ENCODE measurements at places on chromosomes 13 and 19.

GRCh38 chr13:100517728-100518127 lies 70.9 kb downstream of the GGACT start:
- no peak for DNase-seq

GRCh38 chr13:109333893-109334651 lies 452.3 kb downstream of the IRS2 start:
- DNase-seq, result no peak

GRCh38 chr19:16088351-16089009 lies 12.2 kb downstream of the TPM4 start:
- DNase-seq, result no peak

GRCh38 chr13:45439781-45440462 lies 21.7 kb upstream of the SLC25A30 start:
- no peak for DNase-seq

GRCh38 chr19:39864118-39864517 lies 17.9 kb upstream of the FBL start:
- DNase-seq, result no peak

- no peak for DNase-seq
These were observed 291.9 kb downstream of the PCDH20 start for GRCh38 chr13:61123538-61124289.

GRCh38 chr19:50478901-50479715 lies 2.5 kb upstream of the GARIN5A start:
- no peak for DNase-seq

DNA sequence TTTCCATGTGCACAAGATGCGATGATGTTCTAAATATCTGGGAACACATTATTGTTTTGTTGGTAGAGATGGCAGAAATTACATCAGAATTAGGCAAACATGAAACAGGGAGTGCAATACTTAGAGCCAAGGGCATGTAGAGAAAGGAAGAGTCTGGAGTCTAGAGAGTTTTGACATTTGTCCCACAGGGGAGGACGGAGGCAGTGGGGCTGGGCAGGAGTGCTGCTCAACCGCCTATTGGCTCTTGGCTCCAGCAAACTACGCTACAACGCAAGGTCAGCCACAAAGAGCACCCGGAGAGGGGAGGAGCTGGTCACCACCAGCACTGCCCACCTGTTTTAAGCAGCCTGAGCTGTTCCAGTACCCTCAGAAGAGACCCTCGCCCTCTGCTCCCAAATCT lies 108.3 kb downstream of the ABCC4 start:
- no peak for DNase-seq

GRCh38 chr13:51282322-51282721 lies 57.2 kb upstream of the SERPINE3 start:
- no peak for DNase-seq

- no peak for DNase-seq
These were observed 222.7 kb upstream of the SOX1 start for GRCh38 chr13:111844222-111844671.

DNA sequence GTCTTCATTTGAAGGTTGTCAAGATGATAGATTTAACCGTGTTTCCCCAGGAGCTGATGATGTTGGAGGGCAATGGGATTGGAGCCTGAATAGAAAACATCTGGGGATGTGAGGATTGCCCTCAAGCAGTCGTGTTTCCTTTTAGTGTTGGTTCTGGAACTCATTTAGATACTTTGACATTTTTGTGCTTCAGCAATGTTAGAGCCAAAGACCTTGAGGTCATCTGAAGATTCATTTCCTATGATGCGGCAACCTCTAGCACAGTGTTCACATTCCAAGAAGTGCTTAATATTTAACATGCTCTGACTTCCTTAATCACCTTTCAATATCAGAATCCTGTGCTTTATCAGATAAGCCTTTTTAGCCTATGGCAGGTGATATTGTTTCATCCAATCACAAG lies 82.7 kb downstream of the SLC10A2 start:
- DNase-seq, result no peak

DNA sequence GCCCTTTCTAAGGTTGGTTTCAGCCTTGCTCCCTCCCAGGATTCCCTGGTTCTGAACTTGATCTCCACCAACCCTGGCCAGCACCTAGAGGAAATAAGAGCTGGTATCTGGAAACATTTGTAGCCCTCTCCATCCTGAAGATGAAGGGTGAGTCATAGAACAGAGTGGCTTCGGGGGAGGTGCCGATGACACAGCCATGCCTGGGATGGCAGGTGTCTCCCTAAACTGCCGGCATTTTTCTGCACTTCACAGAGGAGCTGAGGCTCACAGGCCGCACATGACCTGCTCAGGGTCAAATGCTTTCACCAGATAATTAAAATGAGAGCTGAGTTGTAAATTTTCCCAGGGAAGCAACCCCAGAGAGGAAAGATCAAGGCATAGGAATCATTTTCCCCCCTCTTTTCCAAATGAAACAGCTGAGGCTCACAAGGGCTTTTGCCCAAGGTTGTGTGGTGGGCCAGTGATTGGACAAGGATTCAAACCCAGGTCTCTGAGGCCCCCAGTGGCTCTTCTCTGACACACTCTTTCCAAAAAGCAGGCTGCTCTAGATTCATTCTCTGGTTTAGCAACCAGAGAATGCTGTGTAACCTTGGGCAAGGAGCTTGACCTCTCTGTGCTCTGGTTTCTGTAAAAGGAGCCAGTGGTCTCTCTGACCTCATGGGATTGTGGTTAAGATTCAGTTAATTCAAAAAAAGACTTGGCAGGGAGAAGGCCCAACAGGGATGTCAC lies 1.2 kb upstream of the SLC25A42 start:
- no peak for DNase-seq

DNA sequence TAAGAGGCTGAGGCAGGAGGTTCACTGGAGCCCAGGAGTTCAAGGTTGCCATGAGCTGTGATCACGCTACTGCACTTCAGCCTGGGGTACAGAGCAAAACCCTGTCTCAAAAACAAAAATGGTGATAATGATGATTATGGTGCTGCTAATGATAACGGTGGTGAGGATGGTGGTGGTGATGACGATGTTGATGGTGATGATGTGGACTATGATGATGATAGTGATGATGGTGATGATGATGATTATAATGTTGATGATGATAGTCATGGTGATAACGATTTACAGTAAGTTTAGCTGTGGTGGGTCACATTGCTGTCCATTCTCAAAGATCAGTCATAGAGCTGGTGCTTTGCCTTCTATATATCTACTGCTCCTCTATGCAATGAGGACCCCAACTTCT lies 1340.6 kb downstream of the UQCRFS1 start:
- no peak for DNase-seq

GRCh38 chr13:89490661-89491060 lies 1819.5 kb downstream of the SLITRK5 start:
- DNase-seq, result no peak

GRCh38 chr19:32438751-32439150 lies 33.2 kb downstream of the DPY19L3 start:
- no peak for DNase-seq

DNA sequence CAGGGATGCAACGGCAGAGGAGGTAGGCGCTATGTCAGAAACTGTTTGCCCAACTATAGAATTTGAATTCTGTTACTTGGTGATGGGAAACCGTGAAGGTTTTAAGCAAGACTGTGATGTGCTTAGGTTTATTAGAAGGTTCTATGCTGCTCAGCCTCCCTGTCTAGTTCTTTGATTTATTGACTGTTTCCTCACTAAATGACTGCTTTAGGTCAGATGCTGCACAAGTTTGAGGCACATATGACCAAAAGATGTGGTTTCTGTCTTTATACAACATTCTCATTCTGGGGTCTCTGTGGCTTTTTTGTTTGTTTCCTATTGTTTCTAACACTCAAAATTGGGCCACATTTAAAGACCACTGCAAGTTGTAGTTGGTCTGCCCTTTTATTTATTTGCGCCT lies 323.0 kb upstream of the OBI1 start:
- DNase-seq, result no peak

DNA sequence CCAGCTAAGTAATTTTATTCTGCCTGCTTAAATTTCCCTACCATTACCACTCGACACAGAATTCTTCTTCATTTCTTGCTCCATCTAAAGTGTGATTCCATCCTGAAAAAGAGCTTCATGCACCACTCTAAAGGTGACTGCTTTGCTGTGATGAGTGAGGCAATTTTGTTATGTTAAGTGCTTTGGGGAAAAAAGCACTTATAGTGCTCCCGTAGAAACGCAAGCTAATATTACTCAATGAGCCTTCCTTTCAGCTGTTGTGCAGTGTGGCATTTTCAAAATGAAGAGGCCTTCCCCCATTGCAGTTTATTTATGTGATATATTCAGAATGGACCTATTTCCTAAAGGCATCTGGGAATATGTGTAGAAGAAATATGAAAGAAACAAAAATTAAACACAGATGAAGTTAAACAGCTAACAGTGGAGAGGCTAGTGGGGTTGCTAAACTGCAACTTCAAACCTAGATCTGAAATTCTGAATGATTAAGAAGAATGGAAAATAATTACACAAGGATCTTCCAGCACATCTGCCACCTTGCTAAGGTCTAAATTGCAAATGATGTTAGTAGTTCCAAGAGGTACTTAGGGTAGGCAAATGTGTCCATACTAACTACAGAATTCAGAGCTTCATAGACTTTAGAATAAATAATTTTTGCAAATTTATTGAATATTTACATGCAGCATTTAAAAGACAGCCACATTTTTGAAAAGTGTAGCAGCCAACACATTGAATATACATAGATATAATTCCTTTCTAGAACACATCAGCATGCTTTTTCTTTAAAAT lies 211.7 kb downstream of the DCT start:
- no peak for DNase-seq

DNA sequence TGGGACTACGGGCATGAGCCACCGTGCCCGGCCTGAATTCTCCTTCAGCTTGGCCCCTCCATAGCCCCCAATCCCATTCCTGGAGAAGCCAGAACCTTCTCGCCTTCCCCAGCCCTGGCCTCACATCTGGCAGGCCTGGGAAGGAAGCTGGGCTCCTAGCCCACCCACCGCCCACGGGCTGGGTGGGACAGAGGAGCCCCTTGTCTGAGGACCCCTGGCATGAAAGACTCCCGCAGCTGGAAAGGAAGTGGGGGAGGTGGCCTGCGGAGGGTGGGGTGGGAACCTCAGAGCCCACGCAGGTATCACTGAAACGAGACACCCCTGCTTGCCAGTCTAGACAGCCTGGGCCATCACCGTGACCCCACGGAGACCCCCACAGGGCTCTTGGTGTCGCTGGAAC lies 7.7 kb upstream of the NANOS3 start:
- DNase-seq, result no peak

DNA sequence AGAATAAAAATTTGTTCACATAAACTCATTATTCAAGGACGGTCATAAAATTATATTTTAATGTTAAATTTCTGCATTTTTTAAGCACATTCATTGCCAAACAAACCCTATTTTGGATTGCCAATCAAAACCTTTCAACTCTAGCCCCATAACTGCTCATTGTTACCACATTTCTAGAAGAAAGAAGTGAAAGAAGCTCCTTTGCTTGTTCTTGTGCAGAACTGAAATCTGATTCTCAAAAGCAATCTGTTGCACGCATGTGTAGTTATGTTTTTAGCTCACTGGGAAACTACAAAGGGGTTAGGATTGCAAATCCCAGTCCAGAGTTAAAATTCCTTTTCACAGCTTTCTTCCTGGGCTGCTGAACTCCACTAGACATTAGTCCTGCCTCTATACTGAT lies 109.5 kb upstream of the MIR17HG start:
- DNase-seq, result no peak

DNA sequence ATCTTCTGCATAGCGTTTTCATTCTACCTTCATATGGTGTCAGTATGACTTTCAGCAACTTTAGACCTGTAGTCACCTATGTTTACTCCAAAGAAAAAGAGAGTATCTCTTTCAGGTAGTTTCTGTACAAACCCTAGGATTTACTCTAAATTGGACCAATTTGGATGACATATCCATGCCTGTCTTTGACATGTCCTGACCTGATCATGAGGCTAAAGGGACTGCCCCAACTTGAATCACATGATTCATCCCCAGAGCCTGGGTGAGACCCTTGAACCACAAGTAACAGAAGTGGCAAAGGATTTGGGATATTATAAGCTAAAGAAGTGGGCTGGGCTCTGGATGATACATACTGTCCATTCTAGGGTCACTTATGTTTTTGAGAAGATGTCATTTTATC lies 124.5 kb upstream of the CSNK1A1L start:
- no peak for DNase-seq

- no peak for DNase-seq
These were observed 66.1 kb upstream of the ANKRD10 start for GRCh38 chr13:110980921-110981320.

DNA sequence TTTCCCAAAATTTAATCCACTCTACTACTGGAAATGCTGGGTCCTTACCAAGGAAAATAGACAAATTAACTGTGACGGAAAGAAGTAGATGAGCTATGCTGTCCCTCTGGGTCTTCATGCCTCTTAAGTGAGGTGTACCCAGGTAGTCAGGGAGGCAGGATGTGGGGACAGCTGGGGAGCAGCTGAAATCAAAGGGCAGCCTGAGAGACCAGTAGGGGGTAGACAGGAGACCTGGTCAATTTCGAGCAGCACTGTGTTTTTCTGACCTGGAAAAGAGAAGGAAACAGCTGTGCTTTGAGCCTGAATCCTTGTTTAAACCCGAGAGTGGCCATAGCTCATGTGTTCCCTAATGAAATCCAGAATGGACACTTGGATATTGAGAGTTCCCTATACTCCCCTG lies 587.3 kb downstream of the EFNB2 start:
- no peak for DNase-seq

DNA sequence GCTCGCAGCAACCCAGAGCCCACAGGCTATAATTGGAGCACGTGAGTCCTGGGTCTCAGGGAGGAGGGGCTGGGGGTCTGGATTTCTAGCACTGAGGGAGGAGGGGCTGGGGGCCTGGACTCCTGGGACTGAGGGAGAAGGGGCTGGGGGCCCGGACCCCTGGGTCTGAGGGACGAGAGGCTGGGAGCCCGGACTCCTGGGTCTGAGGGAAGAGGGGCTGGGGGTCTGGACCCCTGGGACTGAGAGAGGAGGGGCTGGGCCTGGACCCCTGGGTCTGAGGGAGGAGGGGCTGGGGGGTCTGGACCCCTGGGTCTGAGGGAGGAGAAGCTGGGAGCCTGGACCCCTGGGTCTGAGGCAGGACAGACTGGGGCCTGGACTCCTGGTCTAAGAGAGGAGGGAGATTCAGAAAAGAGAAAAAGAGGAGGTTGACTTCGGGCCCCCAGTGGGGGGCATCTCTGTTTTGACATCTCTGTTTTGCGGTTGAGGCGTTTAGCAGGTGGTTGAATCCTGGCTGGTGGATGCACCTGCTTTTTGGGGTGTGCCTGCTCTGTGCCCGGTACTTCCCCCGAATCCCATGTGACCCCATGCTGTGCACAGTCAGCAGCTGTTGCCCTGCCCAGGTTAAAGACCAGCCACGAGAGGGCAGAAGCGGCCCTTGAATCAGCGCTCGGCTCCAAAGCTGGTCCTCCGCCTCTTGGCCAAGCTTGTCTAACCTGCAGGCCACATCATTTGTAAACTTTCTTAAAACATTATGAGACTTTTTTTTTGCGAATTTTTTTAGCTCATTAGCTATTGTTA lies 10.5 kb downstream of the PVR start:
- DNase-seq, result peak; percentile 66

GRCh38 chr19:20388706-20389225 lies 176.8 kb downstream of the ZNF737 start:
- DNase-seq, result no peak
